ENCODE measurements at places on chromosomes 1 and 21.

GRCh38 chr21:41750051-41750450, 16.8 kb downstream of the RIPK4 start:
- DNase-seq: no peak

GRCh38 chr1:47769295-47769694, 227.9 kb downstream of the TRABD2B start:
- no peak for DNase-seq

DNA sequence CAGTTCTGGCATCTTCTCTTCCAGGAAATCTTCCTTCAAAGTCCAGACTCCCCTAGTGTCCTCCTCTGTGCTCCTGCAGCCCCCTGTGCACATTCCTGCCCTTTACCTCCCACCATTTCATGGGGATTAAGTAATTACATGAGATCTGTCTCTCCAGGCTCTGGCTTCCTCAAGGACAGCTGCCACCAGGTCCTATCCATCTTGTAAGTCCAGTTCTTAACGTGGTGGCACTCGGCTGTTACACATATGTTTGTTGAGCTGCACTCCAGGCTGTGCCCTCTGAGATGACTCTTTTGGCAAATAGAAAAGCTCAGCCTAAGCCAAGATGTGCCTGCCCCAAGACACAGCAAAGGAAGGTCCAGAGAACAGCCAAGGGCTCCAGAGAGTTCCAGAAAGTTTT, 57.4 kb upstream of the CAMK1G start:
- DNase-seq: no peak

GRCh38 chr1:92376345-92376744, 77.5 kb downstream of the RPAP2 start:
- no peak for DNase-seq

GRCh38 chr21:39125752-39126485, 57.3 kb downstream of the PSMG1 start:
- DNase-seq: no peak

GRCh38 chr1:211490821-211491415, 1.0 kb downstream of the RD3 start:
- no peak for DNase-seq

DNA sequence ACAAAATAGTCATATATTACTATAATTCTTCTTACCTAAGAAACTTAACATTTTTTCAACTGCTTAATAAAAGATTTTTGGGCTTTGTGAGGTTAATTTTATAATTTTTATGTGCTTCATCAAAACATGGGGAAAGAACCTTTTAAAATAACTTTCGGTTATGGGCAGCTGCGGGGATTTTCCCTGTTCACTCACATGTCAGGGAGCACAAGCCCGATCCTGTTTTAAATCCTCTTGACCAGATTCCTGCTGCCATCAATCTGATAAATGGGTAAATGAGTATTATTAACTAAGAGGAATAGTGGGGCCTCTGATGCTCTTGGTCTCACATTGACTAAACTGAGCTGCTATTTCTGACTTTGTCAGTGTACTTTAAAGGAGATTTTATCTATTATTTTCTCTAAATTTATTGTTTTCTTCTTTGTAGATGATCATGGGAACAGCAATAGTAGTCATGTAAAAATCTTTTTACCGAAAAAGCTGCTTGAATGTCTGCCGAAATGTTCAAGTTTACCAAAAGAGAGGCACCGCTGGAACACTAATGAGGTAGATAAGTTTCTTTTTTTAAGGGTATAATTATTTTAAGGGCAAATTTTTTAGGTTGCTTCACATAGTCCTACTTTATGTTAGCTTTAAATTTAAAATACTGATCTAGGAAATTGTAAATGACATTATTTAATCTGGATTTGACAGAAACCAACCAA, 39.6 kb downstream of the CAMTA1 start:
- DNase-seq: no peak

- DNase-seq: no peak
Observed at GRCh38 chr1:85224734-85225623, 24.2 kb upstream of the SYDE2 start.

- no peak for DNase-seq
Observed at GRCh38 chr21:37168666-37169065, 95.6 kb downstream of the TTC3 start.

DNA sequence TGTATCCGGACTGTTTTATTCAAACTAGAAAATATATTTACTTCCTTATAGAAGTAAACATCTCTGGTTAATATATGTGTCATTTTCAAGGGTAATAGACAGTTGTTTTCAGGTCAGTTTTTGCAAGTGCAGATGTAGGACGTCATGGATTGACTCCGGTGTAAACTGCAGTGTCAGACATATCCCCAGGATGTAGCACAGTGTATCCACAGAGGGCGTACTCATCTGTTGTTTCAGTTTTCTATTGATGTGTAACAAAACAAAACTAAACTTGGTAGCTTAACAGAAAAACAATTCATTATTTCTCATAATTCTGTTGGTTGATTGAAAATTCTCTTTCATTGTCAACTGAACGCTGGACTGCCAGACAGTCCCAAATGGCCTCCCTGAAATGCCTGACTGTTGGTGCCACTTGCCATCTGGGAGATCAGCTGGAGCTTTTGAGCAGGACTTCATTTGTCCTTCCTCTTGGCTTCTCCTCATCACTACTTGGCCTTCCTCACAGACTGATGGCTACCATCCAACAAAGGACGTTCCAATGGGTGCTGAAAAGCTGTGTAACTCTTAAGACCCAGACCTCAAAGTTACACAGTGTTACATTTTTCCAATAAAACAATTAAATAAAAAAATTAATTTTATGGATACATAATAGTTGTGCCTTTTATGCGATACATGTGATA, 181.6 kb downstream of the NCAM2 start:
- no peak for DNase-seq

GRCh38 chr1:38055398-38055797, 8.8 kb upstream of the POU3F1 start:
- no peak for DNase-seq

All from activated CD4-positive, alpha-beta T cell treated with anti-CD3 and anti-CD28 coated beads, Interleukin-2, amount 50 U/mL, for 1 hour (primary cell).